Astrocyte of the cerebellum (primary cell): ENCODE measurements at places on chromosomes 6 and 20.

DNA sequence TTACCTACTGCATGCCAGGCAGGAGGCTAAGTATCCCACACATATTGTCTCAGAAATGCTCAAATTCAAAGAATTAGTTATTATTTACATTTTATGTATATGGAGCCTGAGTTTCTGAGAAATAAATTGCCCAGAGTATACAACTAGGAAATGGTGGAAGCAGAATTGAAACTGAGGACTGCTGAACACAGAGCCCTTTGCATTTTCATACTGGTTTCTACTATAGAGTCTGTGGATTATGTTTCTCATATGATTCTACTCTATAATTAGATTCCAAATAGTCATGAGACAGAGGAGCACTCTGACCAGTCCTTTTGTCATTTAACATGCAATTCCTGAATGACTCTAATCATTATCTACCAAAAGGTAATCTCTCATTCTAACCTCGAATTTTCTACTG, 254.3 kb downstream of the LMBRD1 start:
- DNase-seq = no peak

- no peak for DNase-seq
Observed at GRCh38 chr20:22303523-22303922, 280.8 kb downstream of the FOXA2 start.

- no peak for DNase-seq
Observed at GRCh38 chr6:25006565-25007001, 70.8 kb upstream of the RIPOR2 start.

DNA sequence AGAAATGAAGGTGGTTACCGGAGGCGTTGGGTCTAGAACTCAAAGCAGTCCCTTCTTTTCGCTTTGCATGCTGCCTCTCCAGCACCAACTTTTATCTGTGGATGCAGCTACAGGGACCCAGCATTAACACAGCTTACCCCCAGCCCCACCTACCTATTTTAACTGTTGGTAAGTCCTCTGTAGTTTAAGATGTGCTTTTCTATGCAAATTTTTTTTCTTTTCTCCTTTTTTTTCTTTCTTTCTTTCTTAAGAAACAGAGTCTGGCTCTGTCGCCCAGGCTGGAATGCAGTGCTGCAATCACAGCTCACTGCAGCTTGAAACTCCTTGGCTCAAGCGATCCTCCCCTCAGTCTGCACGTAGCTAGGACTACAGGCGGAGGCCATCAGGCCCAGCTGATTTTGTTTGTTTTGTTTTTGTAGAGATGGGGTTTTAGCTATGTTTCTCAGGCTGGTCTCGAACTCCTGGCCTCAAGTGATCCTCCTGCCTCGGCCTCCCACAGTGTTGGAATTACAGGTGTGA, 6.5 kb upstream of the USP45 start:
- DNase-seq = no peak

DNA sequence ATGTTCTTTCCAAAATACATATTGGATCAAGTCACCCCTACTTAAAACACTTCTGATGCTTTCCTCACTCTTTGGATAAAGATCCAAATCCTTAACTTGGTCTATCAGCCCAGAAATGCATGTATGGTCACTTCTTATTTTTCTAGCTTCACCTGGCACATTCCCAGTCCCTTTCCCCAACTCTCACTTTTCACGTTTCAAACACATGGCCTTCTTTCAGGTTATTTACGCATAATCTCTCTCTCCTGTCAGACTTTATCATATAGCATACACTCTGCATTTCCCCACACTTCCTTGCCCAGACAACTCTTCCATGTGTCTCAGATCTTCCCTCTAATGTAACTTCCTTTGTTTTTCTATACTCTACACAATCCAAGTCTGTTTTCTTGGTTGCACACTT, 12.8 kb downstream of the PHIP start:
- DNase-seq = no peak

DNA sequence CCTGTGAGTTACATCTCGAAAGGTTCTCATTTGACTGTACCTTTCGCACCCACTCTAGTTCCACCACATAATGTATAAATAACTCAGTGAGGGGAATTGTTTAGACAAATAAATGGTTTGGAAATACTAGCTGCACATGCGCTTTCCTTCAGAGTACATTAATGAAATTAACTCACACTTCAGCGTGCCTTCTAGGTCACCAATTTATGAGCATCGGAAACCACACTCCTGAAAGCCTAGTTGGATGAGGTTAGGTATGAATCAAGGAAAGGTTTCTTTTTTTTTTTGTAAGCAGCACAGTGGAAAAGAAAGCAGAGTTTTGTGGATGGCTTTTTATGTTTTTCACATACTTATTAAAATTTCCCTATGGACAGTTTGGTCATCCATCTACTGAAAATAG, 247.8 kb upstream of the TCF21 start:
- no peak for DNase-seq

DNA sequence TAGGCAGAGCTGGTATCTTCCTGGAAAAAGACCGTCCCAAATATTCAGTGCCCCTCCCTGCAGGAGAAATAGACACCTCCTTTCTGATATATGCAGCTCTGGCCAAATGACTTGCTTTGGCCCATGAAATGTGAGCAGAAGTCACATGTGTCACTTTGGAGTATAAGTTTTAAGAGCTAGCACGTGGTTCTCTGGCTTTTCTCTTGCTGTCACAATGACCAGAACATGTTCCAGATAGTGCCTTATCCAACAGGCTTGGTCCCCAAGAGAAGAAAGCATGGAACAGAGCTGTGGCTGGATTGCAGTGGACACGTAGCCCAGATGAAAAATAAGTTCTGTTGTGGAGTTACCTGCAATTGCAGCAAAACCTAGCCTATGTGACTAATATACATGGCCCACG, 40.4 kb downstream of the UNC5CL start:
- DNase-seq = no peak

DNA sequence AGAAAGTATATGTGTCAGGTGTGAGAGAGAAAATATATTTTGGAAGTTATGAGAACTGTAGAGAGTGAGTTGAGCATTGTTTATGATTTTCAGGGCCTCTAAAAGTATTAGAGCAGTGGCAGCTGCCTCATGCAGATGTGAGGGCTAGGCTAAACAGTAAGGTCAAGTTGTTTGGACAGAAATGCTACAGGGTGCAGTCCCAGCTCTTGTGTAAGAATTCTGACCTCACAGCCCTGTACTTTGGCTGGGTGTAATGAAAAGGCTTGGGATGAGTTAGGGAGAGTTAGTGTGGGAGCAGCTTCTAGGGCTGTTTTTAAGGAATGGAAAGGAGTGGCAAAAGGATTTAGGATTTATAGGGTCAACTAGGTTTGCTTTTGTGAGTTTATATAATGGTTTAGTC, 764.8 kb upstream of the ADGRB3 start:
- no peak for DNase-seq

GRCh38 chr20:39874049-39874893, 814.8 kb downstream of the MAFB start:
- peak; percentile 52 for DNase-seq

DNA sequence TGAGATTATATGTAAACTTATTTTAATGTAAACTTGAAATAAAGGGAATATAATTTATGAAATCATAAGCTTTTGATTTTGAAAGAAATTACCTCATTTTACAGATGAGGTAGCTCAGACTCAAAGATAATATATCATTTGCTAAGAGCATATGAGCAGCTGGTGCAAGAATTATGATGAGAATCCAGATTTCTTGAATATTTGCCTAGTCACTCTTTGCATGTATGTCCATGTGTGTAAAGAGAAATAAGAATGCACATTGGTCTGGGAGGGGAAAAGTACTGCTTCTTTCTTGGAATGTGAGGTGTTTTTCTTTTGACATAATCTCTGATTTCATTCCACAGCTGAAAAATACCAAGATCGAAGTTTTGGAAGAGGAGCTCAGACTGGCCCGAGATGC, 11.1 kb upstream of the SNRNP48 start:
- no peak for DNase-seq

GRCh38 chr6:157714153-157714490, 108.9 kb upstream of the SNX9 start:
- peak; percentile 87 for DNase-seq

GRCh38 chr20:36573798-36574365, 485 bp downstream of the TGIF2 start:
- no peak for DNase-seq

DNA sequence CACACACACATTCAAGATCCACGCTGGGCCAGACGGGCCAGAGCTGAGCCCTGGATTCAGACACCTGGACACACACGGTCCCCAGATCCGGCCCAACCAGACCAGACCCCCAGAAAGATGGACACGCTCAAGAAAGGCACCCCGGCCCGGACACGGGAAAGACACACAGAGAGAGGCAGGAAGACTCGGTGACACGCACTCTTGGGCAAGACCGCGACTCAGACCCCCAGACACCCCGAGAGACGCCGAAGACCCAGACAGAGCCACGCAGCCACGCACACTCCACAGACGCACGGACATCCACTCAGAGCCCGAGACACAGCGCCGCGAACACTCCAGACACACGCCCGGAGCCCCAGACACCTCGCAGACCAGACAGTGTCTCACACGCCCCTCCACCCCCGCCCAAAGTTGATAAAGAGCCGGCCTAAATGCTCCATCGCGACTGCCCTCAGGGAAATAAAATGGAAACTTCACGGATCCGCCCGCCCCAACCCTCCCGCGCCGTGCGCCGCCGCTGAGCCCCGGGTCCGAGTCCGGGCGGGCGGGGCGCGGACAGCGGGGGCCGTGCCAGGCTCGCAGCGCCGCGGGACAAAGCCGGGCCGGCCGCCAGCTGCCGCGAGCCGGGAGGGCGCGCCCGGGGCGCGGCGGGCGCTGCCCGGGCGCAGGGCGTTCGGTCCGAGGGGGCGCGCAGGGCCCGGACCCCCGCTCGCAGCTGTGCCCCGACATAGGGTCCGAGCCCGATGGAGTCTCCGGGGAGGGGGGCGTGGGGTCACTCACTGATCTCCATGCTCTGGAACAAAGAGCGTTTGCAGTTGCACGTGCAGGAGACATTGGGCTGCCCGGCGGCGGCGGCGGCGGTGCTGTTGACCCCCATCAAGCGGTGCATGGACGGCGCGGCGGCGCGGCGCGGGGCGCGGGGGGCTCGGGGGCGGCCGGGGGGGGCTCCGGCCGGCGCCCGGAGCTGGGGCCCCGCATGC, 831 bp downstream of the PMEPA1 start:
- DNase-seq = no peak

- DNase-seq = no peak
Observed at GRCh38 chr20:3635346-3635745, 27.9 kb downstream of the GFRA4 start.

DNA sequence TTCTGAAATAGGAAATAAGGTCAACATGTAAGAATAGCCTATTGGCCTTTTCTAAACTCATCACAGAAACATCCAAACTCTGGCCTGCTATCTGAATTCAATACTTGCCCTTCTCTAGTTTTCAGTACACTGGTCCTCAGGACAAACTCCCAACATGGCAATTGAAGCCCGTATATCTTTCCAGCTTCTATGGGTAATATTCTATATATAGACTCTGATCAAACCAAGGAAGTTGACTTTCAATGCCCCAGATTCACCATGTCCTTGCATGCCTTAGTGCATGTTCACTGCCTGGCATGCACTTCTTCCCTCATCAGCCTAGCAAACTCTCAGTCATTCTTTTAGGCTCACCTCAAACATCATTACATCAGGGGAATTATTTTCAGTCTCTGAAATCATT, 73.2 kb downstream of the RSPO3 start:
- no peak for DNase-seq

GRCh38 chr6:106894978-106895702, 79.4 kb downstream of the CD24 start:
- no peak for DNase-seq

GRCh38 chr6:28635547-28636158, 110.0 kb downstream of the GPX5 start:
- no peak for DNase-seq

GRCh38 chr20:44683263-44684046, 31.7 kb upstream of the CCN5 start:
- no peak for DNase-seq

- no peak for DNase-seq
Observed at GRCh38 chr6:113921299-113921904, 49.5 kb downstream of the HDAC2 start.

- no peak for DNase-seq
Observed at GRCh38 chr6:9924971-9925370, 489.9 kb downstream of the TFAP2A start.

- no peak for DNase-seq
Observed at GRCh38 chr6:16179970-16180431, 51.1 kb downstream of the MYLIP start.

- no peak for DNase-seq
Observed at GRCh38 chr6:90928051-90928450, 341.2 kb upstream of the MAP3K7 start.

- no peak for DNase-seq
Observed at GRCh38 chr6:15137086-15137485, 108.8 kb upstream of the JARID2 start.

- no peak for DNase-seq
Observed at GRCh38 chr6:144896289-144896688, 611.2 kb downstream of the UTRN start.

GRCh38 chr6:28105245-28105639, 19.2 kb upstream of the ZSCAN16 start:
- no peak for DNase-seq

DNA sequence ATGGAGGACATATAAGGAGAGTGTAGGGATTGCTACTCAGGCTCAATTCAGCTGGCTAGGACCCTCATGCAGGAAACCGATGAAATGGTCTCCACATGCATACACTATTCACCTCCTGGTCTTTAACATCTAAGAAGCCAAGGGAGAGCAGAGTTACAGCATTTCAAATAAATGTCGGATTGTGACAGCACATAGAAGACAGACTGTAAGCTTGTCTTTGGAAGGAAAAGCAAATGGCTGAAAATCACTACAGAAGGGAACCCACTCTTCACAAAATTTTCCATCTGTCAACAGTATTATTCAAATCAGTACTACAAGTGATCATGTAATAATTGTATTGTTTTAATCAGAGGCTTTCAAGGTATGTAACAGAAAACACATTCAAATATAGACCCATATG, 72.9 kb downstream of the ATG5 start:
- DNase-seq = no peak

DNA sequence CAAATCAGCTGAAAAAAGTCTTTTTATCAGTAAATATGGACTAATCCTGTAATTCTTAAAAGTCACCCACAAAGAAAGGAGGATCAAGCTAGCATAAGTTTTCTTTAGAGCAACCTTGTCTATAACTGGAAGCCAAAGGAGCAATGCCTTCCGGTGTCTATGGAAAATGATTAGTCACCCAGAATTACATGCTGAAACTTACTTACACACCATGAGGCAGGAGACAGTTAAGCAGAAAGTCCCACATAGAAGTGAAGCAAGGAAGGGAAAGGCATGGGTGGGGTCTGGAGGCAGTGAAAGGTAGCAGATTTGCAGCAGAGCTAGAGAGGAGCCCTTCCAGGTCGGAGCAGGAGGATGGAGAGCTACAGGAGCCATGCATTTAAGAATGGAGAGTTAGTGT, 153.7 kb upstream of the RIPOR2 start:
- no peak for DNase-seq

- no peak for DNase-seq
Observed at GRCh38 chr6:100217225-100218012, 223.4 kb upstream of the MCHR2 start.

DNA sequence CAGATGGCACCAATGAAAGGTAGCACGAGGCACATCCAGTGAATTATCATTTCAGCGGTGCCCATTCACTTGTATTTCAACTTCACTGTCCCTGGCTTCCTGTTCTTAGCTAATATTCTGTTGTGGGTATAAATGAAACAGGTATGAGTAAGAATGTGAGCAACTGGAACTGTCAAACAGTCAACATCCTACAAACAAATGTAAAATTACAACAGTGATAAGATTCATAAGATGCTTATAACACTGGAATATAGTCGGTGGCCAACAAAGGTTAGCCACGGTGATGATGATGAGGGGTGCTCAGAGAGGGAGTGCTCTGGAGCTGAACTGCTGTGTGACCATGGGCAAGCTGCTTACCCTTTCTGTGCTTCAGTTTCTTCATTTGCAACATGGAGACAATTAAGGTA, 74.9 kb upstream of the TOX2 start:
- no peak for DNase-seq
